ENCODE measurements at places on chromosomes 11 and 22.
A peak's percentile ranks its signal among the peaks of the same experiment; 100 is the strongest.

DNA sequence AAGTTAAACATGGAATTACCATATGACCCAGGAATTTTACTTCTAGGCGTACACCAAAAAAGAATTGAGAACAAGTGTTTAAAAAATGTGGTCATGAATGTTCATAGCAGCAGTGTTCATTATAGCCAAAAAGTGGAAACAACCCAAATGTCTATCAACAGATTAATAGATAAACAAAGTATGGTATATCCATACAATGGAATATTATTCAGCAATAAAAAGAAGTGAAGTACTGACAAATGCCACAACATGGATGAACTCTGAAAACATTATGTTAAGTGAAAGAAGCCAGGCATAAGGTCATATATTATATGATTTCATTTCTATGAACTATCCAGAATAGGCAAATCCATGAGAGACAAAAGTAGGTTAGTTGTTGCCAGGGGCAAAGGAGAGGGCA, 141.7 kb upstream of the NAV2 start:
- DNase-seq, result no peak

DNA sequence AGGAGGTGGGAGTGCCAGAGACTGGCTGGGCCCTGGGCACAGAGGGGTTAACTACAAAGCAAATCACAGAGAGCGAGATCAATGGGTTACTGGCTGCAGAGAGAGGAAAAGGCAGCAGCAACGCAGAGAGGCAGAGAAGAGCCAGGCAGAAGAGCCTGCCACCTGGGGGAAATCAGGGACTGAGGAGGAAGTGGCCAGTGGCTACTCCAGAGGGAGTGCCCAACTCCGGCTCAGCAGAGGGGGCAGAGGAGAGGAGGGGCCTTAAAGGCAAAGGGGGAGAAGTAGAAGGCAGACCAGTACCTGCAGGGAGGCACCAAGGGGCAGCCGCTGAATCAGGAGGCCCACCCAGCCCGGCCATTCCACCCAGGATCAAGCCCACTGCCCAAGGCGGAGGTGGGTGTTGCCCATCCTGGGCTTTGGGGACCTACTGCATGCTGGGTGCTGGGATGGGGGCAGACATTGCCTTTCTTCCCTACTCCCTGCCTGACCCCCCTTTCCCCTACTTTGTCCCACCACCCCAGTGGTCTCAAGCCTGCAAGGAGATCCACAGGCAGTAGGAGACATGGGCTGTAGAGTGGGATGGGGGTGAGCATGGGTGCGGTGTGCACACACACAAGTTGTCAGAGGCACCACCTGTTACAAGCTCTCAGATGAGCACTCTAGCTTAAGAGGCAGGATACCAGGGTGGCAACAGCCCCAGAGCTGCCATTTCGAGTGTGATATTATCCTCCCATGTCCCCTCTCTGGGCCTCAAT, 926 bp upstream of the GALR3 start:
- DNase-seq, result no peak

- DNase-seq, result peak; percentile 87
Observed at GRCh38 chr22:41939981-41940831, 6.7 kb downstream of the CENPM start.

- no peak for DNase-seq
Observed at GRCh38 chr11:74262725-74263124, 48.7 kb downstream of the P4HA3 start.

GRCh38 chr11:70071996-70072395, 6.1 kb upstream of the ANO1 start:
- DNase-seq, result no peak
